ENCODE measurements at places on chromosomes 6 and 20.
A peak's percentile ranks its signal among the peaks of the same experiment; 100 is the strongest.

- DNase-seq, result no peak
Observed at GRCh38 chr6:6331946-6332601, 11.6 kb upstream of the F13A1 start.

DNA sequence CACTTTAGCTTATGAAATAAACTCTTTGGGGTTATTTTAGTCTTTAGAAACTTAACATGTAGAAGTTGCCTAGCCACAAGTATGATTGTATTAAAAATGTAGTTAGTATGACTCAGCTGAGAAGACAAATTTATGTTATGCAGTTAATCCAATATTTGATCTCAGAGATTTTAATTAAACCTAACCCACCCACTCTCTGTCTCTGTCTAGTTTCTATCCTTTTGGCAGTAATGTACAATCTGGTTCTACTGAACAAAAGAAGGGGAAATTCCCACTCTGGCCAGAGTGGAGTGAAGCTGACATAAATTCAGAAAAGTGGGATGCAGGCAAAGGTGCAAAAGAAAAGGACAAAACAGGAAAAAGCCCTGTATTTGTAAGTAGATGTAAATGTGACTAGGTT is 36.4 kb downstream of the ADGB start:
- no peak for DNase-seq

DNA sequence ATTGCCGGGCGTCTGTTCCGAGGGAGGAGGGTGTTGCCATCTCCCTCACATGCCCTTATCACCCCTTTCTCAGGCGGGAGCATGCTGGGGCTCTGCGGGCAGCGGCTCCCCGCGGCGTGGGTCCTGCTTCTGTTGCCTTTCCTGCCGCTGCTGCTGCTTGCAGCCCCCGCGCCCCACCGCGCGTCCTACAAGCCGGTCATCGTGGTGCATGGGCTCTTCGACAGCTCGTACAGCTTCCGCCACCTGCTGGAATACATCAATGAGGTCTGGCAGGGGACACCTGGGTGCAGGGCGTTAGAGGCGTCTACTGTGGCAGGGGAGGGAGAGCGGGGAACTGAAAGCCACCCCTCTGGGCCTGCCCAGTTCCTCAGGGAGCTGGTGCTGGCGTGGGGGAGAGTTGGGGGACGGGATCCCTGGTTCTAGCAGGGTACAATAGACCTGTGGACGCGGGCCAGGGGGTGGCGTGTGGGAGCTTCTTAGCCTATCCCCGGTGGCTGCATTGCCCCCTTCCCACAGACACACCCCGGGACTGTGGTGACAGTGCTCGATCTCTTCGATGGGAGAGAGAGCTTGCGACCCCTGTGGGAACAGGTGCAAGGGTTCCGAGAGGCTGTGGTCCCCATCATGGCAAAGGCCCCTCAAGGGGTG is 697 bp downstream of the PPT2 start:
- DNase-seq, result peak; percentile 43

- DNase-seq, result no peak
Observed at GRCh38 chr6:169321546-169321945, 67.9 kb upstream of the THBS2 start.

- no peak for DNase-seq
Observed at GRCh38 chr6:144321839-144322591, 36.9 kb downstream of the UTRN start.

DNA sequence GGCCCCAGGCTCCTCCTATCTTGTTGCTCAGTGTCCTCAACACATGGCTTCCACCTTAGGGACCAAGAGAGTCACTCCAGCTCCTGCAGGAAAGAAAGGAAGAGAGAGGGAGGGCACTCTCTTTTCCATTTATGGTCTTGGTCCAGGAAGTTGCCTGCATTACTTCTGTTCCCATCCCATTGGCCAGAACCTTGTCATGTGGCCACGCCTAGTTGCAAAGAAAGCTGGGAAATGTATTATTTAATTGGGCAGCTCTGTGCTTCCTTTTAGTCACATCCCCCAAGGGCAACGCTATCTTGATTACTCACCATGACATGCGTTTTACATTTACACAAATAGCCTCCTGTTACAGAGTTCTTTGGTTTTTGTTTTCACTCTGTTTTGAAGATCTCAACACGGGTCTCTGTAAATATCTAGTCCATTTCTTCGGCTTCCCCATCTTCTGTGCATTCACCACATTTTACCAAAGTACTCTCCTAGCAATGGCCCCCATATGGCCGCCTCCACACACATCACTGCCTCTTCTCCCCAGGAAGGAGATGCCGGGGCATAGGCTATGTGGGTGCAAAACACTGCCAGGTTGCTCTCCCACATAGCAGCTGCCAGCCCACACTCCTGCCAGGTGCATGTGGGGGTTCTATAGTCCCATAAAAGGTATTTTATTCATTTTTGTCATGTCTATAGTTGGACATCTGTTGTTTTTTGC is 35.7 kb upstream of the ZMYND8 start:
- no peak for DNase-seq

GRCh38 chr6:146913842-146914488 is 290.3 kb upstream of the STXBP5 start:
- no peak for DNase-seq

- DNase-seq, result no peak
Observed at GRCh38 chr20:6122111-6122872, 538 bp downstream of the FERMT1 start.

DNA sequence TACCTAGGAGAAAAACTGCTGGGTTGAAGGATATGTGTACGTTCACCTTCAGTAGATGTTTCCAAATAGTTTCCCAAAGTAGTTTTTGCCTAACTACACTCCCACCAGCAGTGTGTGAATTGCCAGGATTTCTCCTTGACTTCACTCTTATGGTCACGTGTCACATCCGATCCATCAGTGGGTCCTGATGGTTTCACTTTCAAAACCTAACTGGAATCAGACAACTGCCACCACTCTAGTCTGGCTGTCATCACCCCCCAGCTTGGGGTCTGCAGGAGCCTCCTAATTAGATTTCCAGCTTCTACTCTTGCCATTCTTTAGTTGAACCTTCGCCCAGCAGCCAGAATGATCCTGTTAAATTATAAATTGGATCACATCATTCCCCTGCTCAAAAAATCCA is 8.5 kb upstream of the SLC12A5 start:
- no peak for DNase-seq

GRCh38 chr6:143401636-143402370 is 48.7 kb downstream of the ADAT2 start:
- no peak for DNase-seq

DNA sequence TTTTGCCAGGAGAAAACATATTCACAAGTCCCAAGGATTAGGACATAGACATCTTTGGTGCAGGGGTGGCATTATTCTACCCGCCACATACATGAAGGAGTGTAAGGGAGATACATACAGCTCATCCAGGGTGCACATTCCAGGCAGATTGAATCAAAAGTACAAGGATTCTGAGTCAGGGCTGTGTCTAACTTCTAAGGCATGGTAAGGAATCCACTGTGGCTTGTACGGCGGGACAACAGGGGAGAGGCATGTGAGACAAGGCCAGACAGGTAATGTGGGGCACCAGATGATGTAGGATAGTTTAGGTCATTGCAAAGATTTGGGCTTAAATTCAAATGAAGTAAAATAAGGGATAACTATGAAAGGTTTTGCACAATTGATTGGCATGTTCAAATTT is 780.9 kb downstream of the C6orf118 start:
- DNase-seq, result no peak

DNA sequence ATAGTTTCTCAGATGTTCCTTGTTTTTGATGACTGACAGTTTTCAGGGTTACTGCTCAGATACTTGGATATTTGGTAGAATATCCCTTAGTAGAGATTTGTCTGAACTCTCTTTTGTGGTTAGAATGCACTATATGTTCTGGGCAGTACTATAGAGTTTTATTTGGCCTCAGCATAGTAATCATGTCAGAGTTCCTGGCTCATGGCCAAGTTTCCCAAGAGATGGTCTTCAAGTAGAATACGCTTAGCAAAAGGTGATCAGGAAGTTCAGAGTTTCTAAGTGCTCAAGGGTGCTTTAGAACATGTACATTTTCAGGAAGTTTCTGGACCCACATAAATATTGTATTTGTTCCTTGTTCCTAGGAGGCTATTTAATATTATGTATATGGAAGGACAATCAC is 1209.7 kb upstream of the GJE1 start:
- DNase-seq, result no peak

GRCh38 chr20:2745936-2746635 is 53.5 kb downstream of the EBF4 start:
- no peak for DNase-seq

GRCh38 chr20:219290-220115 is 7.6 kb upstream of the DEFB129 start:
- no peak for DNase-seq

- no peak for DNase-seq
Observed at GRCh38 chr6:100892693-100893092, 11.6 kb upstream of the ASCC3 start.

DNA sequence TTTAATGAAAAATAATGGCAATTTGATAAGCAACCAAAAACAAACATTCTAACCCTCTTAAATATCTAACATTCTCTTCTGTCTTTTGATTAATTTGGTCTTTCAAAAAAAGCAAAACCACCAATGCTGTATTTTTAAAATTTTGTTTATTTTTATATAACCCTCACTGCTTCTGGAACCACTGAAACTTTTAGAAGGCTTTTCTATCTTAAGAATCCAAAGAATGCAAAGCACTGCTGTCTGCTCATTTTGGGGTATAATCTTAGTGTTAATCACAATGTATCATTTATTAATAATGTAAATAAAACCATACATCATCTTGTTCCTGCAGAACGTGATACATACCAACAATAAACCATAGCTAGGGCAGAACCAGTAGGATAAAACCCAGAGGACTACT is 14.0 kb downstream of the STK38 start:
- no peak for DNase-seq

DNA sequence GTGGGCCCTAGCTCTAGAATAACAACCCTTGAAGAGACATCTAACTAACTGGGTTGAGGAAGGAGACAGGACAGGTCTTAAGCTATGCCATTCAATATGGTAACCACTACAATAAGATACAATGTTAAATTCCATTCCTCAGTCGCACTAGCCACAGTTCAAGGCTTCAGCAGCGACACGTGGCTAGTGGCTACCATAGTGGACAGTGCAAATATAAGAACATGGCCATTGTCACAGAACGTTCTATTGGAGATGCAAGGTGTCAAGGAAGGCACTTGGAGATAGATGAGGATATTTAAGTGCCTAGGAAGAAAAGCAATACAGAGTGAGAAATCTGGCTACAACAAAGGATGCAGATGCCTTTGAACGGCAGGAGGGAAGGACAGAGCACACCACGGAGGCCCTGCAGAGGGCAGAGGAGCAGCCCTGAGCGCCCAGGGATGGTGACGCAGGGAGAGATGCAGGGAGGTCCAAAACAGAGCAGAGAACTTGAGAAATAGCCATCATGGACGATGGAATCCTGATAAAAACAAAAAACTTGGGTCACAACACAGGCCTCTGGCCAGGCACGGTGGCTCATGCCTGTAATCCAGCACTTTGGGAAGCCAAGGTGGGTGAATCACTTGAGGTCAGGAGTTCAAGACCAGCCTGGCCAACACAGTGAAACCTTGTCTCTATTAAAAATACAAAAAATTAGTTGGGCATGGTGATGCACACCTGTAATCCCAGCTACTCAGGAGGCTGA is 140.7 kb downstream of the ZMYND8 start:
- no peak for DNase-seq

- no peak for DNase-seq
Observed at GRCh38 chr6:43129434-43130194, 41.5 kb upstream of the SRF start.

- DNase-seq, result no peak
Observed at GRCh38 chr6:156703719-156704118, 73.5 kb upstream of the ARID1B start.

- no peak for DNase-seq
Observed at GRCh38 chr6:137512757-137513605, 18.8 kb upstream of the OLIG3 start.

- no peak for DNase-seq
Observed at GRCh38 chr6:169587975-169588374, 113.9 kb downstream of the WDR27 start.

- DNase-seq, result no peak
Observed at GRCh38 chr6:140697585-140697984, 1323.1 kb upstream of the CITED2 start.

DNA sequence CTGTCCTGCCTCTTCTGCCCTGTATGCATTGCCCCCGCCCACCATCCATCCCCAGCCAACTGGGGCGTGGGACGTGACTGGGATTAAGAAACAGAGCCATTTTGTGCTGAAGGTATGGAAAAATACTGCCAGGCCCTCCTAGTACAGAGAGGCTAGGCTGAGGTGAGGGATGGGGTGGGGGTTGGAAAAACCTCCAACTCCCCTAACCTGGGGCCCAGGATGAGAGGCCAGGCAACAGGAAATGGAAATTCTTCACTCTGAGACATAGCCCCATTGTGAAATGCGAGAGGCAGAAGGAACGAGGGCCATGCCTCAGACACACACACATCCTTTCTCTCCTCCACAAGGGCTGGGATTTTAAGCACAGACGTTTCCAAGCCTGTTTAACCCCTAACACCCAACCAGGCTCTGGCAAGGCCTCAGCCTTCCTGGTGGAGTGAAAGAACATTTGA is 19.9 kb downstream of the KCNK5 start:
- no peak for DNase-seq

- no peak for DNase-seq
Observed at GRCh38 chr6:33088258-33088930, 12.6 kb downstream of the HLA-DPB1 start.

GRCh38 chr20:47481330-47482216 is 20.1 kb upstream of the NCOA3 start:
- DNase-seq, result no peak

DNA sequence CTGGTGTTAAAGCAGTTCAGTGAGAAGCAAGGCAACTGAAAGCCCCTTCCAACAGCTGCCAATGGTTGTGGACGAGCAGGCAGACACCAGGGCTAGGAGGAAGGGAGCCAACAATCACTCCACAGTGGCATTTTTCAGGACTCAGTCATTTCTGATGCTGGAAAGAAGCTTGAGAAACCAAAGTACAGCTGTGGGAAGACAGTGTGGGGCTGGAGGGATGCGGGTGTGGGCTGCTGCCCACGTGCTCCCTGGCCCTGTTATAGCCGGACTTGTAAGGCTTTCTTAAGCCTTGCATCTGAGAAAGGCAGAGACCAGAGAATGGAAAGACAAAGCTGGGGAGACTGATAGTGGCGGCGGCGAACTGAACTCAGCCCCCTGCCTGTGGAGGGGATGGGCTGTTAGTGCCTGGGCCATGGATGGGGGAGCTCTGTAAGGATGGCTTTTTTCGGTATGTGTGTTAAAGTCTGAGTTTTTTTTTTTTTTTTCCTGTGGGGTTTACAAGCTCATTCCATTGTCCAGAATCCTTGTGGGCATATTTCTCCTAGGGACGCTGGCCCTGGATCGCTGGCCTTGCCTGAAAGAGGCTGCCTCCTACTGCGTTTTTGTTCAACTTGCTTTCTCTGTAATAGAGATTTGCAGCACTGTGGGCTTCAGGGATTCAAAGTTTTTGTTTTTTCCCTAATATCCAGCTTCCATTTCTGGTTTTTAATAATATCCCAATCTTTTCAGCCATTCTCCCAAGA is 91.7 kb downstream of the GJA10 start:
- no peak for DNase-seq

- DNase-seq, result no peak
Observed at GRCh38 chr6:113679051-113679450, 178.1 kb upstream of the MARCKS start.

GRCh38 chr6:92945799-92946198 is 473.6 kb downstream of the EPHA7 start:
- no peak for DNase-seq

GRCh38 chr6:14841901-14842421 is 403.9 kb upstream of the JARID2 start:
- DNase-seq, result no peak

Measured in stimulated activated CD4-positive, alpha-beta T cell treated with anti-CD3 and anti-CD28 coated beads, Interleukin-1b, Interleukin-23, amount 100 ng/mL, for 4 hours (primary cell).